HCT116 (cell line): ENCODE measurements at places on chromosomes 13 and 19.

DNA sequence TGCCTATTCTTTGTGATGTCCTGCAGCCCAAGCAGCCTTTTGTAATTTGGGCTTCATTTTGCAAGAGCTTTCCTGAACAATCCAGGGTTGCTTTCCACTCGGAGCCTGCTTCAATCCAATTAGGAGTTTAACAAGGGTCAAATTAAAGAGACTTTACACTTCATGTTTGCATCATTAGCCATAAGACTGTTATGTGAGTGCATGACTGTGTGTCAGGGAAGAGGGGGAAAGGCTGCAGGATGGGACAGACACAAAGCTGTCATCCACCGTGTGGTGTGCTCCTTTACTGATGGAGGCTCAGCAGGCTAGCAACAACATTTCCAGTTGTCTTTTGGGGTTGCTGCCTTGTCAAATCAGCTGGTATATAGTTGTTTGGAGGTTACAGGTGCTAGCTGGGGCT is 23.7 kb upstream of the MAB21L1 start:
- no peak for DNase-seq

GRCh38 chr19:41863209-41863931 is 3.3 kb downstream of the RPS19 start:
- DNase-seq: no peak

GRCh38 chr13:100128373-100128772 is 39.5 kb downstream of the PCCA start:
- DNase-seq: no peak

GRCh38 chr19:19568802-19569756 is 31.0 kb downstream of the CILP2 start:
- DNase-seq: no peak

DNA sequence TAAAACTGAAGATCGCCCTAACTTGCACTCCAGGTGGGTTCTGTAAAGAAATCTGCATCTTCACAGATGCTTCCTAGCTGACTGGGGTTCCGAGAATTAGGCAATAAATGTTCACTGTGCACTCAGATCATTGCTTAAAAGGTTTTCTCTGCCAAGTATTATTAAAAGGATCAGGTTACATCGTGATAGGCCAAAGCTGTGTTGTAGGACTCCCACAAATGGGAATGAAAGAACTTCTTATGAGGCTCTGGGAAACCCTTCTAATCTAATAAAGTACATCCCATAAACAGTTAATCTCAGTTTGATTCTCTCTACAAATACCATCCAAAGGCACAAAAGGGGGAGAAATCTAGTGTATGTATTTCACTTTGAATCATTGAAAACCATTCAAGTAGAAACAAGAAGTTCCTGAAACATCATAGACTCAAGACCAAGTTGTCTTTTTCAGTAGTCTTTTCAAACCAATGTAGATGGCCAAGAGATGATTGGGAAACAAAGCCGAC is 7.1 kb upstream of the POU4F1 start:
- DNase-seq: no peak
